ENCODE measurements at places on chromosomes 11 and 22.

GRCh38 chr11:26947379-26947844 lies 46.5 kb upstream of the FIBIN start:
- DNase-seq, result no peak

DNA sequence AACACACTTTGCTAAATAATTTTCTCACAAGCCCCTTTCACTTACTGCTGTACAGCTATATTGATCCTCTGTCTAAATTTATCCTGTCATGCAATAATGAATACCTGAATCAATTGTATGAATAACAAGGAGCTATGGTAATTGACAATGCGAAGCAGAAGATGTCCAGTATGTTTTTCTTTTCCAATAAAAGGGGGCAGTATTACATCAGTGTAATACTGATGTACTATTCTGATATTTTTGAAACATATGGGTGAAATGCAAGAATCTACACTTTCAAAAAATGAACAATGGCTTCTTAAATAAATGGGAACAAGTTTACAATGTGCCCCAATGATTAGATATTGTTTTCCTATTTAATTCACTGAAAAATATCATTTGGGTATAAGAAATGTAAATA lies 315.1 kb downstream of the SOX6 start:
- DNase-seq, result no peak

- no peak for DNase-seq
Measured at GRCh38 chr22:30221121-30221992, 25.2 kb downstream of the LIF start.

DNA sequence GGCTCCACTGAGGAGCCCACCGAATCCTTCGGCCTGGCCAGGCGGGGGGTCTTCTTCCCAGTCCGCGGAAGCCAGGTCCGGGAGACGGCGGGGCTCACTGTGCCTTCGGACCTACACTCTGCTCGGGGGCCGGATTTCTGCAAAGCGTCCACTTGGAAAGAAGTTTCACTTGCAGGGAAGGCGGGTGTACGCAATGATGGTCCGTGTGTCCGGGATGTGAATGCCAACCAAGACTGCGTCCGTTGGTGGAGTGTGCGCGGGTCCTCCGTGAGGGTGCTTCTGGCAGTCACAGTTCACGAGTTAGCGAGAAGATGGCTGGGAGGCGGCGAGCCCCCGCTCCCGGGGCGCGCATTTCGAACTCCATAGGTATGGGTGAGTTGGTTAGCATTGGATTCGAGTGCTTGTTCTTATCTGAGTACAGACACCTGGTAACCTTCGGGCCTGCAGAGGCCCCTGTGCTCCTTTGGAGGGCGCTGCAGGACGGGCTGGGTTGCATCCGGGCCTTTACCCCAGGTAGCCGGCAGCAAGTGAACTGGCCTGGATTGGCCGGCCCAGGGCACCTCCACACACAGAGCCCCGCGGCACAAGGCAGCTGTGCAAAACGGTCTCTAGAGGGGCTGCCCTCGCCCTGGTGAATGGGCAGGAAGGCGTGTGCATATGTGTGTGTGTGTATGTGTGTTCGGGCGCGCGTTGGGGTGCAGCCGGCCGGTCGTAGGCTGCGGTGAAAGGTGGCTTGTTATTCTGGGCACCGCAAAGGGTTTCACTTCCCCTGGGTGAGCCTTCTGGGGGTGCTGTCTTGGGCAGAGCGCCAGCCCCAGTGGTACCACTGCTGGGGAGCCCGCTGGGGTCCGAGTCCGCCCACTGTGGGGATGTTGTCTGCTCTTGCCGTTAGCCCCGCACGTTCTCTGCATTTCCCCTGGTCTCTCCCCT lies 13.3 kb upstream of the CYP2R1 start:
- DNase-seq, result peak; percentile 86

- DNase-seq, result peak; percentile 69
Measured at GRCh38 chr22:39597236-39597869, 26.8 kb downstream of the CACNA1I start.

DNA sequence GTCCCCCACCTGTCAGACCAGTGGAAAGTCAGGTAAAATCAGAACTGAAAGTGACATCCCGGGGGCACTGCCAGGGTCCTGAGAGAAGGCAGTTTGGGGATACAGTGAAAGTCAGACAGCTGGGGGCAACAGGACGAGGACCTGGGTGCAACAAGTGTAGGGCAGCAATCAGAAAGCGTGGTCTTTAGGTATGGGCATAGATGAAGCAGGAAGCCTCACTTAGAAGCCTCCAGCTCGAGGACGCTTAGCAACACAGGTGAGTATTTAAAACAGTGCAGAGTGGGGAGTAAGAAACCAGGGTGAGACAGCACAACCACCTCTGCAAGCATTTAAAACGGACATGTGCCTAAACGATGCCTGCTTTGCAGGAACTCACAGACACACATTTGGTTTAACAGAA lies 64.6 kb upstream of the POU2AF1 start:
- DNase-seq, result no peak

DNA sequence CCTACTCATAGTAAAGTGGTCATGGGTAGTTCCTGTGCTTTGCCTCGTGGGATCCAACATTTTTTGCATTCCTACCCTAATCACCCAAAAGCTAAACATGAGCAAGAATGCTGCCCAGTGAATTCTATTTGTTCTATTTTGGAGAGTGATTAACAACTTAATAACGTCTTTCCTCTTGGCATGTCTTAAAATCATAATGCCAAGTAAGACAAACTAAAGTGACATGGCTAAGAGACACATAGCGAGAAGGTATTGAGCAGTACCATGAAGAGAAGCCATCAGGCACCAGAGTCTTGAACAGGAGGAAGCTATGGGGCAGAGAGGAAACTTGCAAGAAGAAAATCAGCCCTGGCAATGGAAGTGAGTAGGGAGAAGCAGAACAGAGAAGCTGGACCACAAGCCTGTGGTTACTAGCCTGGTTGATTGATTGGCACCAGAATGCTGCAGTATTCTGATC lies 32.0 kb downstream of the EXPH5 start:
- no peak for DNase-seq

- no peak for DNase-seq
Measured at GRCh38 chr11:131136486-131136885, 220.2 kb upstream of the SNX19 start.

DNA sequence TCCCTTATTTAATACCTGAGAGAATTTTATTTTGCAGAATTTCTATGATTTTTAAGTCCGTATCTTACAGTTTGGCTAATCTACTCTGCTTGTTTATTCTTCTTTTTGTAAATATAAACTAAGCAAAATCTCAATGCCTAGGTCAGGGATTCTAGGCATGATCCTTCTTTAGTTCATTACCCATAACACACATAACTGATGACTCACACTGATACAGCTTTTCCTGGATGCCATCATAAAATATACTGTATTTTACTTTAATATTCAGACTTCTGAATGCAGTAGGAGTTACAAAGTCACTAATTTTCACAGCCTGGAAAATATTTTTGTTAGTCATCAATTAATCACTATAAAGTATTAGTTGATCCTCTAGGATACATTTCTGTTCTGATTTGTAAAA lies 898.2 kb upstream of the RAG2 start:
- no peak for DNase-seq

DNA sequence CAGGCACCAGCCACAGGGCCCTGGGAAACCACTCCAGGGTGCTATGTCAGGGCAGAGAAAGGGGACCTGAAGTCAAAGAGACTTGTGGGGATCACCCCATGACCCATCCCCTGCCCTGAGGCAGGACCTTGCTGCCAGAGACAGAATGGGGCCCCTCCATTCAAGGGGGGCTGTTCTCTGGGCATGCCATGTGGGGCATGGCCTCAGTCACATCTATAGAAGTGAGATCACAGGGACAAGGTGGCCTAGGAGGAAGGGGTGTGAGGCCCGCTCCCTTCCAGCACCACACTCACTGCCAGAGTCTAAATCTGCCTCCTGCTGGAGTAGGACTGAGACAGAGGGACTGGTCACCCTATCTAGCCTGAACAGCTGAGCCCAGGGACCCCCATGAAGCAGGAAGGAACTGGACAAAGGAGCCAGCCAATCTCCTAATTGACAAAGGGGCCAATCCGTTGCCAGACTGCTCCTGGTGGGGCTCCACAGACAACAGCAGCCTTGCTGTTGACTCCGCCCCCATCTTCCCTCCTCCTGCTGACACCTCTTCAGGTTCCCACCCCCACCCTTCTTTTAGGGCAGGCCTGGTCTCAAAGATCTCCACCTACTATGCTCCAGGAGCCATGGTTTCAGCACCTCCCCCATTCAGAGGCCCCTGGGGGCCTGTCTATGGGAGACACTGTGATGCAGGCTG lies 26.0 kb downstream of the NEAT1 start:
- DNase-seq, result peak; percentile 57

- no peak for DNase-seq
Measured at GRCh38 chr11:1289211-1289935, 20.1 kb downstream of the TOLLIP start.

DNA sequence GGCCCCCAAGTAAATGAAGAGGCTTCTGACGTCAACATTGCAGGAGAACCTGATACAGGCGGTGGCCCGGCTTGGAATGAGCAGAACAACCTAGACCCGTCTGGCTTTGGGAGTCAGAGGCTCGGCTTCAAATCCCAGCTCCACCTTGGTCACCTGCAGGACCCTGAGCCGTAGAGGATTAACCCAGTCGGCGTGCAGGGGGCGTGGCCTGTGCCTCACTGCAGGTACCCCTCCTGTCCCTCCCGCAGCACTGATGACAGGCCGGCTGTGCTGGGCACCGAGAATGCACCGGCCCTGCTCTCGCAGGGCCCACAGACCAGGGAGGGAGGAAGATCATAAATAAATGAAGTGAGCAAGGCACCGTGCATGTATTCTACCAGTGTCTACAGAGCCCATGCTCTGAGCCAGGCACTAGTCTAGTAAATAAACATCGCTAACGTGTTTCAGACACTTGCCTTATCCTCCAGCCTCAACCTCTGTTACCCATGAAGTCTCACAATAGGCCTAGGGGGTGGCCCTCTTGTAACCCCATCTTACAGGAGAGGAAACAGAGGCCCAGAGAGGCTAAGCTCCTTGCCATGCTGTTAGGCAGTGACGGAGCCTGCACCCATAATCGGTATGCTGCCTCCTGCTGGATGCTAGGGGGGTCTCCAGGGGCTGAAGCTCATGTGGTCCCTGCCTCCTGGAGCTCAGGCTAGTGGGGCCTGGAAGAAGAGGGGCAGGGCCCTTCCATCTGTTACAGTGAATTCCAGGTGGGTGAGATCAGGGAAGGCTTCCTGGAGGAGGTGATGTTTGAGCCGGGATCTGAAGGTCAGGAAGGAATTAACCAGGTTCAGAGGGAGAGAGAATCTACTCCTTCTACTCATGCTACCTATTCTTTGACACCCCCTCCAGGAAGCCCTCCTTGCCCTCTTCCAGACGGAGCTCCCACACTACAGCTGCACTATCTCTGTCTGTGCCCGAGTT lies 53.4 kb downstream of the RTL6 start:
- peak; percentile 90 for DNase-seq

DNA sequence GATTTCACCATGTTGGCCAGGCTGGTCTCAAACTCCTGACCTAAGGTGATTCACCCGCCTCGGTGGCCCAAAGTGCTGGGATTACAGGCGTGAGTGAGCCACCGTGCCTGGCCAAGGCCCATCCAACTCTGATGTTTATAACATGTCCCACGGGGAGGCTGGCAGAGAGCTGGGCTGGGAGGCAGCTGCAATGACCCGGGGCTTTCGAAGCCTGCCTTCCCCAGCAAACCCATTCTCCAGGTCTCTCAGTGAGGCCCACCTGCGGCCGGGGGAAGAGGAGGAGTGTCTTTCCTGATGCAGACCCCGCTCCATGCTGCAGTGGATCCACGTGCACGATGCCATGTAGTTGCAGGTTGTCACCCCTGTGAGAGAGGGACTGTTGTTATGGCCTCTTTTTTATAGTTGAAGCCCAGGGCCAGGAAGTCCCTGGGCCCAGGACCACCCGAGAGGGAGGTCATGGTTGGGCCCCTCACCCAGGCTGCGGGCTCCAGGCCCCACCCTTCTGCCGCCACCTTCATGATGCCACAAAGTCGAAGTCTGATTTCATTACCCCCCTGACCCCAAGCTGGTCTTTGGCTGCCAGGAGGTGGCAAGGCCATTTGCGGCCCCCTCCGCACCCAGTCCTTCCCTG lies 38.3 kb downstream of the KCNJ4 start:
- DNase-seq, result peak; percentile 34

GRCh38 chr11:92251980-92252379 lies 27.4 kb downstream of the FAT3 start:
- no peak for DNase-seq

DNA sequence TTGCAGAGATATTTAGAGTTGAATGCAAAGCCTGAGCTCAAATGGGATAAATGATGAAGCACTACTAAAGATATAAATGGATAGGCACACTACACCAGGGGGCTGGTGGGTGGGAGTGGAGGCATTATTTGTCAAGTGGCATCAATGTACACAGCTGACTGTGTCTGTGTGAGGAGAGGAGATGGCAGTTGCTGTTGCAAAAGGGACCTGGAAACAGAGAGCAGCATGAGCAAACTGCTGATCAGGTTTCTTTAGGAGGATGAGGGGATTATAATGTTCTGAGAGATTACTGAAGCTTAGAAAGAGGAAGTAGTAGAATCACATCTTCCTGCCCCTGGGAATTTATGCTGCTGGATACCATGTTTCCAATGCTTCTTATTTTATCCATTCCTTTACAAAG lies 39.4 kb upstream of the LIN7C start:
- no peak for DNase-seq

DNA sequence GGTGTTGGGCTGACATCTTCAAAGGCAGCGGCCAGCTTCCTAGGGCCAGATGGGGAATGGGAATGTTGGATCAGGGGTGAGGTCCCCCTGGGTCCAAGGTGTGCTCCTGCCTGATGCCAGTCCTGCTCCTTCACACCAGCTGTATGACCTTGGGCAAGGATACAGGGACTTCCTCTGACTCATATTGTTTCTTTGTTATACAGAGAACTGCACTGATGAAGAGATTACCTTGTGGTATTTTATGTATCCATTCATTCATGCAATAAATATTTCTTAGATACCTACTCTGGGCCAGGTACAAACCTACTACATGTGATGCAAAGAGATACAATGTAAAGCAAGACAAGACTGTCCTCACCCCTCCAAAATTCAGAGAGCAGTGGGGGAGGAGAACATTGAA lies 3.9 kb upstream of the OPCML start:
- no peak for DNase-seq
